ENCODE measurements at places on chromosomes 11 and 22.

GRCh38 chr11:70090961-70091381, 12.9 kb downstream of the ANO1 start:
- DNase-seq, result no peak

- no peak for DNase-seq
Observed at GRCh38 chr11:119107538-119108145, 498 bp downstream of the C2CD2L start.

- DNase-seq, result no peak
Observed at GRCh38 chr22:38947321-38948140, 9.9 kb upstream of the APOBEC3A start.

DNA sequence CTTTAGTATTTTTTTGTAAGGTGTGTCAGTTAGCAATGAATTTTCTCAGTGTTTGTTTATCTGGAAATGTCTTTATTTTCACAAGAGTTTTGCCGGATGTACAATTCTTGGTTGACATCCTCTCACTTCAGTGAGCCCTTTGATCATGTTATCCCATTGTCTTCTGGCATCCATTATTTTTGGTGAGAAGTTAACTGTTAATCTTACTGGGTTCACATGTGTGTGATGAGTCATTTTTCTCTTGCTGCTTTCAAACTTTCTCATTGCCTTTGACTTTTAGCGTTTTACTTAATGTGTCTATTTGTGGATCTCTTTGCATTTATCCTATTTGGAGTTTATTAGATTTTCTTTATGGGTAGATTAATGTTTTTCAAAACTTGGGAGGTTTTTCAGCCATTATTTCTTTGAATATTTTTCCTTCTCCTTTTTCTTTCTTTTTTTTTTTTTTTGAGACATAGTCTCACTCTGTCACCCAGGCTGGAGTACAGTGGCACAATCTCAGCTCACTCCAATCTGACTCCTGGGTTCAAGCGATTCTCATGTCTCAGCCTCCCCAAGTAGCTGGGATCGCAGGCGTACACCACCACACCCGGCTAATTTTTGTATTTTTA, 100.5 kb upstream of the RRM1 start:
- DNase-seq, result no peak

GRCh38 chr11:65906602-65907001, 6.4 kb upstream of the FOSL1 start:
- no peak for DNase-seq

- DNase-seq, result no peak
Observed at GRCh38 chr11:111707039-111707690, 59.0 kb downstream of the PPP2R1B start.

- DNase-seq, result no peak
Observed at GRCh38 chr11:113193946-113194345, 120.4 kb upstream of the TTC12 start.

GRCh38 chr11:19353287-19353850, 112.6 kb upstream of the E2F8 start:
- no peak for DNase-seq

- DNase-seq, result no peak
Observed at GRCh38 chr22:27475548-27475897, 326.0 kb downstream of the MN1 start.

DNA sequence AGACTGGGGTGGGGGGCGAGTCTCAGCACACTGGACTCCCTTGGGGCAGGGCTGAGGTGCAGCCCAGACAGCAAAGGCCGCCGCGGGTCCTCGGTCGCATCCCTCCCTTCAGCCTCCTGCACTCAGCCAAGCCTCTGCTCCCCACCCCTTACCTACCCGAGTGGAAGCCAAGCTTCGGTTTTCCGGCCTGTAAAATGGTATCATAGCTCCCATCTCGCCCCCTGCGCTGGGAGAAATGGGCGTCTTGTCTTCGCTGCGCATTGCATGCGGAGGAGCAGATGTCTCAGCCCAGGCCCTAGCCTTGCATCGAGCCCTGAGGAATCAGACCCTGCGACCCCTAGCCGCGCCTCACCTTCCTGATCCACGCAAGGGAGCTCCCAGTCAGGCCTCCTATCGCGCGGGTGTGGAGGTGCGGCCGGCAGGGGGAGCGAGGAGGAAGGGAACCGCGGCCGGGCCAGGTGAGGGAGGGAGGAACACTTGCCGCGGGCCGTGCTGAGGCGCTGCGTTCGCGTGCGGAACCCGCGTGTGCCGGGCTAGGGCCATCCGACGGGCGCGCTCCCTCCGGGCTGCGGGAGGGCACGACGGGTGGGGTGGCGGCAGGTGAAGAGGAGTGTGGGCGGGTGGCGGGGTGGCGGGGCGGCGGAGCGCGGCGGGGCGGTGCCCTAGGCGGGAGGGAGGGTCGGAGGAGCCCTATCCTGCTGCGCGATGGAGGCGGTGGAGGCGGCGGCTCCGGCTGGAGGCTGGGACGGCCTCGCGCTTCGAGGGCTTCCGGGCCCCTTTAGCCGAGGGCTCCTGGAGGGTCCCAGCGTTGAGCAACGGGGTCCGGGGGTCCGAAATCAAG, 4.1 kb upstream of the TBX1 start:
- DNase-seq, result peak; percentile 40

- no peak for DNase-seq
Observed at GRCh38 chr11:66035653-66036333, 9.5 kb upstream of the CATSPER1 start.

- DNase-seq, result no peak
Observed at GRCh38 chr22:42688241-42689211, 32.1 kb downstream of the A4GALT start.

- no peak for DNase-seq
Observed at GRCh38 chr11:21622995-21623394, 569.9 kb upstream of the ANO5 start.

DNA sequence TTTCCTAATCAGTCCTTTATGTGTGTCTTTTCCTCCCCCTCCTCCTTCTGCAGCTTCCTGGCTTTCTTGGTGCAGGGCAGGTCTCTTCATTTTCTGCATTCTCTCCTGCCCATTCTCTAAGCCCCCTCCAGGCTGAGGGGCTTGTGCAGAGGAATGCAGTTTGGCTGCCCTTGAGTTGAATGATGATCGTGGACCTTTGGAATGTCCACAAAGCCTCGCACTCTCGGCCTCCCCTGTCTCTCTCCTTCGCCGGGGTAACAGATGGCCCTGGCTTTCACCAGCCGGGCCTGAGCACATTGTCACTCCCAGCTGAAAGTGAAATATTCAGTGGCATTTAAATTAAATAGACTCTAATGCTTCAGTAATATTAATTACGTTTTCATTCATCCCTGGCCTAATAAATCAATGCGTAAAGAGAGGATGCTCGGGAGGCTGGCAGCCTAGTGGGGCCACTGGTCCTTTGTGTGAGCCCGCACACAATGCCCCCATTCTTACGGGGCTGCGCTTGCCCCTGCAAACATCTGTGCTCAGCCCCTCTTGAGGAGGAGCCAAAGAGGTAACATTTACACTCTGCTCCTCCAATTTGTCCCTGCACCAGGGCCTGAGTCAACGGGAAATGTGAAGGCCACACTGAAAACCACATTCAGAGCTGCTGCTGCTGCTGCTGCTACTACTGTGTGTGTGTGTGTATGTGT, 64.9 kb upstream of the PAX6 start:
- no peak for DNase-seq

- DNase-seq, result no peak
Observed at GRCh38 chr11:85114786-85115185, 512.4 kb downstream of the DLG2 start.

GRCh38 chr11:59199546-59200422, 12.9 kb downstream of the MPEG1 start:
- no peak for DNase-seq

- no peak for DNase-seq
Observed at GRCh38 chr11:1082728-1083620, 8.3 kb downstream of the MUC2 start.

DNA sequence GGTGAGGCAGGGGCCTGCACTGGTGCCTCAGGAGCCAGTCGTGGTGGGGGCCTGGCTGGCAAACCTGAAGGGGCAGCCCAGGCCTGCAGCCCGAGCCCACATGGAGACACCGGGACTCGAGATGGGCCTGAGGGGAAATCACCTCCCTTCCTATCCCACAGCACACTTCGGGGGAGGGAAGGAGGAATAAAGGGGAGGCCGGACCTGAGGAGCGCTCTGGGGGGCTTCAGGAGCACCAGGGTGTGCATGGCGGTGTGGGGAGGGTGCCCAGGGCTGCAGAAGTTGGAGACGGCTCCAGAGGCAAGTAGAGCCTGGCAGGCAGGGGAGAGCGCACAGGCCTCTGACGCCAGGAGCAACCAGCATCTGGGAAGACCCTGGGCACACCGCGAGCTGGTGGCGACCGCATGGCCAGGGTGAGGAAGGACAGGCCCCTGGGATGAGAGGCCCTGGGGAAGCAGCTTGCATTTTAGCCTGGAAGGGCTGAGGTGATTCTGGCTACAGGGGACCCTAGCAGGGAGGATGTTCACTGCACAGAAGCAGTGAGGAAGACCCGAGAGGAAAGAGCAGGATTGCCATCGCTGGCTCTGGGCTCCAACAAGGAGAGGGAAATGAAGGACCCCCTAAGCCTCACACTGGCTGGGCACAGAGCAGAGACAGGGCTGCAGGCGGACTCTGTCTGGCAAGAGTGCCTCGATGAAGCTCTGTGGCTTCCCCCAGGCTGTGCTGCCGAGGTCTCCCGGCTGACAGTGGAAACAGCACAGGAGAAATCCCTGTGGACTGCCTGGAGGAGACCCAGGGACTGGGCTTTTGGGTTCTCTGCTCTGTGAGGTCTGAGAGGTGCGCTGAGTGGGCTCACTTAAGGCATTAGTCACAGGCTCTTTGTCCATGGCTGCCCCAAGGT, 457.7 kb downstream of the BRD1 start:
- DNase-seq, result no peak

GRCh38 chr11:2516276-2517015, 71.6 kb downstream of the KCNQ1 start:
- no peak for DNase-seq

- no peak for DNase-seq
Observed at GRCh38 chr11:117871160-117871559, 5.3 kb downstream of the FXYD6 start.

GRCh38 chr11:64571410-64572091, 19.5 kb upstream of the SLC22A12 start:
- DNase-seq, result no peak

DNA sequence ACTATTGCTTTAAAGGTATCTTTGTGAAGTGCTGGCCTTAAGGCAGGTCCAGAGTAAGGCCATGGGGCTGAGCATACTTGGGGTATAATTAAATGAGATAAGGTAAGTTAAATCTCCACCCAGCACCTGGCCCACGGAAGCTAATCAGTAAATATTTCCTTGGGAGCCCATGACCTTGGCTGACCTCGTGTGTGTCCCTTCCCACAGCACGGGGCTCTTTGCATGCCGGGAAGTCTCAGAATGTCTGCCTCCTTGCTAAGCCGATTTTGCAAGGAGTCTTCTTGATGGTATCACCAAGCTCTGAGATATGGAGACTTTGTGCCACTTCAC, 46.5 kb downstream of the ADM start:
- DNase-seq, result no peak

DNA sequence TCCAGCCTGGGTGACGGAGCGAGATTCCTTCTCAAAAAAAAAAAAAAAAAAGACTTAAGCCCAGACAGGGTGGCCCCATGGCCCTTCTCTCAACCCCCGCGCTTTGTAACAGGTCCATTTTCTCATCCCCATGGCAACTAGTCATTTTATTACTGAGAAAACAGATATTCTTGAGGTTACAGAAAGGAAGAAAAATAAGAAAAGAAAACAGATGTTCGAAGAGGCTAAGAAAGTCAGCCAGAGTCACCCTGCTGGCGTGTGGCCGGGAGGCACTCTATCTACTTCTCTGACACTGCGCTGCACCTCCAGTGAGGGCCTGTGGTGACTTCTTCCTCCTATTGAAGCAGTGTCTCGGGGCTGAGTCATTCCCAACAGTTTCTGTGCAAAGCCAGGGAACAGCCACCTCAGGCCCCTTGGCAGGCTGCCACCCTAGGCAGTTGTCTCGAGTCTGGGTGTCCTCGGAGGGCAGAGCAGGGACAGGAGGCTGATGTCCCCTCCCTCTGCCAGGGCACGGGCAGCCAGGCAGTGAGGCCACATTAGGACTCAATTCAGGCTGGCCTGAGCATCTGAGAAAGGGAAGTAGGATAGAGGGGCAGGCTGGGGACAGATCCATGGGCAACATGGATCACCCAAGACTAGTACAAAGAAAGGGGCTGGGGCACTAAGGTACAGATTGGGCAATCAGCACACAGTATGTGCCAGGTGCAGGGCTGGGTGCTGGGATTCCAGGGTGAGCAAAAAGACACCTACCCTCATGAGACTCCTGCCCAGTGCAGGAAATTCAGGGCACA, 16.4 kb upstream of the SYVN1 start:
- no peak for DNase-seq

DNA sequence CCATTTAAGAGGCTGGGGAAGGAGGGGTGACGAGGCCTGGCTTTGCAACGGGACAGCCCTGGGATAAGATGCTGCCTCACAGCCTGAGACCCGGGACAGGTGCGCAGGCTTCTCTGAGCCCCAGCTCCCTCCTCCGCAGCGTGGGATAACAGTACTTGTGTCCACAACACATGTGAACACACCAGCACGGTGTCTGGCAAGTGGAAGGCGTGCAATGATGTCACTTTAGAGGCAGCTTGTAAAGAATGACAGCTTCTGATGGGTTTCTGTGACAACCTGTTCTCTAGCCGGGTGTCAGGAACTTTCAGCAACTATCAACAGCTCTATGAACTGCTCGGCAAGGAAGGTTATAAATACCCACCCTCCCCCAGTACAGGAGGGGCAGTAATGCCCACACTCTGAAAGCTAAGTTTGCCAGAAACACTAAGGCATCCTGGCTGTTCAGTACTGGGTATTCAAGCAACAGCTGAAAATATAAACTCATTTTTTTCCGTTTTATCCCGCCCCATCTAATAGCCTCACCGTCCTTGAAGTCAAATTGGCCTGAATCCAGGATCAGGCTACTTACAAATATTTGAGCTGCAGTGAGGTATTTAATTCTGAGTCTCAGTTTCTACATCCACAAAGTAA, 59.7 kb downstream of the MYH9 start:
- DNase-seq, result no peak

- DNase-seq, result no peak
Observed at GRCh38 chr11:9367551-9367950, 16.9 kb upstream of the IPO7 start.

GRCh38 chr11:58004664-58005063, 19.0 kb upstream of the OR9Q1 start:
- no peak for DNase-seq

- no peak for DNase-seq
Observed at GRCh38 chr11:34337016-34337415, 20.8 kb downstream of the ABTB2 start.

DNA sequence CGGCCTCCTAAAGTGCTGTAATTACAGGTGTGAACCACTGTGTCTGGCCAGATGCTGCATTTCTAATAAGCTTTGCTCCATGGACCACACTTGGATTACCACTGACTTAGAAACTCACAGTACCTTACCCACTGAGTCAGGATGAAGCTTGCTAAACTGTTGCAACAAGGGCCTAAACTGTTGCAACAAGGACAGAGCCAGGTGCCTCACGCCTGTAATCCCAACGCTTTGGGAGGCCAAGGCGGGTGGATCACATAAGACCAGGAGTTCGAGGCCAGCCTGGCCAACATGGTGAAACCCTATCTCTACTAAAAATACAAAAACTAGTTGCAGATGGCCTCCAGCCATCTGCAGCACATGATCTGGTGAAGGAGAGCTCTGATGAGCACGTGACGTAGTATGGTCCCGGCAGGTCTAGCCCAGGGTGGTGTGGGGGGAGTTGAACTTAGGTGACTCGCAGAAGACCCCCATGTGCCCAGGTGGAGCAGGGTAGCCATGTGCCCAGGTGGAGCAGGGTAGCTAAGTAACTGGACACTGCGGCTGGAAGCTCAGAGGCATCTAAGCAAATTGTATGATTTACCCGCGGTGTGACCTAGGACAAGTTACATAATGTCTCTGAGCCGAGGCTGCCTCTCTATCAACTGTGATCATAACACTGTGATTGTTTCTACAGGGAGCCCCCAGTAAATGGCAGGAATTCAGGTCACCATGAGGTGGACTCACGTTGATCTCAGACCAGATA, 8.4 kb downstream of the SLC25A45 start:
- DNase-seq, result no peak

Data from stimulated activated CD8-positive, alpha-beta memory T cell treated with anti-CD3 and anti-CD28 coated beads, Interleukin-2, amount 100 ng/mL, for 48 hours (primary cell).